ENCODE measurements at places on chromosomes 16 and 17. TPM values are rescaled to one million over a fixed set of nuclear protein-coding genes. Genes with fewer than 3 reads are reported as not detected.

RND2 gene
- 0.06 TPM for total RNA-seq

CHAD gene
- not detected for total RNA-seq

ZNF213 gene
- 8.6 TPM for total RNA-seq

DNAI2 gene
- total RNA-seq = 0.70 TPM

SMARCE1 gene
- 97.7 TPM for total RNA-seq

SLC38A8 gene
- total RNA-seq = not detected

OR1A1 gene
- not detected for total RNA-seq

SLC16A5 gene
- 2.8 TPM for total RNA-seq

LUC7L3 gene
- total RNA-seq = 107 TPM

CEP295NL gene
- not detected for total RNA-seq

RTN4RL1 gene
- 1.5 TPM for total RNA-seq

MGAT5B gene
- total RNA-seq = 0.10 TPM

AXIN2 gene
- 2.5 TPM for total RNA-seq

CDH13 gene
- not detected for total RNA-seq

LGALS9B gene
- total RNA-seq = not detected

PRSS8 gene
- not detected for total RNA-seq
